T-cell (primary cell): ENCODE measurements at places on chromosomes 12 and 14.

DNA sequence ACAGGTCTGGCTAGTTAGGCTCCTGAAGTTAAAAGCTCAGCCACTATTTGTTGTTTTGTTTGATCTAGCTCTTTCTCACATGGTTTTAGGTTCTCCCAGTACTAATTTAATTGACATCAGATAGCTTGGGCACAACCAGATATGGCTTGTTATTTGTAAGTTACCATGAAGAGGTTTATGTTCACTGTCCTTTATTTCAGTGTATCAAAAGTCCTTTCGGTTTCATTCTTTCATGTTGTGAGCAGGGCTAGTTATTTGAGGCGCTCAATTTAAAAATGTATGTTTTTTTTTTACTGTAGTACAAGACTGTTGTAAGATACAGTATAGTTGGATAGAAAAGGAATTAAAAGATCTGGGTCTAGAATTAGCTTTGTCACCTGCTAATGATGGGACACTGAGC is 7.0 kb downstream of the GPX2 start:
- DNase-seq = no peak

- no peak for DNase-seq
These were observed 32.9 kb downstream of the C14orf132 start for GRCh38 chr14:96072076-96072475.

- no peak for DNase-seq
These were observed 41.4 kb upstream of the NINJ2 start for GRCh38 chr12:704516-705242.

DNA sequence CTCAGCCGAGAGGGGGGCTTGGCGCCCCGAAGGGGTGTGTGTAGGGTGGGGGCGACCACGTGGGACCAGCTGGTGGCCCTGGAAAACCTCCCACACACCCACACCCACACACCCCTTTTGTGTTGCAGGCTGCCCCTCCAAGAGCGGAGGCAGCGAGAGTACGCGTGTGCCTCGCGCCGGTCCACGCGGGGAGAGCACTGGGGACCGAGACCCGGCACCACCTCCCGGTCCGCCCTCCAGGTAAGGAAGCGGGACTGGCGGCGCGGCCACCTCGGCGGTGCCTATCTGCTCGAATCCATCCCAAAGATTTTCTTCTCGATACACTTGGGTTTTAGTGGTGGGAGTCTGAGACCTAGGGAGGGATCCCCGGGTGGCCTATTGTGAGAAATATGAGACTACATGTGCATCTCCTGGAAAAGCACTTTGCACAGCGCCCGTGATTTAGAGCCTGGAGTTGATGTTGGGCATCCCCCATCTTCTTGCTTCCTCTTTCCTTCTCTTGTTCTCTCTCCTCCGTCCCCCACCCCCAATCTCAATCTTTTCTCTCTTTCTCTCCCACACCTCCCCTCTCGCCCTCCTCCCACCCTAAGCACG is 393 bp downstream of the SYT1 start:
- DNase-seq = no peak

- peak; percentile 76 for DNase-seq
These were observed 1079.4 kb downstream of the TMEM121 start for GRCh38 chr14:106605548-106606448.

DNA sequence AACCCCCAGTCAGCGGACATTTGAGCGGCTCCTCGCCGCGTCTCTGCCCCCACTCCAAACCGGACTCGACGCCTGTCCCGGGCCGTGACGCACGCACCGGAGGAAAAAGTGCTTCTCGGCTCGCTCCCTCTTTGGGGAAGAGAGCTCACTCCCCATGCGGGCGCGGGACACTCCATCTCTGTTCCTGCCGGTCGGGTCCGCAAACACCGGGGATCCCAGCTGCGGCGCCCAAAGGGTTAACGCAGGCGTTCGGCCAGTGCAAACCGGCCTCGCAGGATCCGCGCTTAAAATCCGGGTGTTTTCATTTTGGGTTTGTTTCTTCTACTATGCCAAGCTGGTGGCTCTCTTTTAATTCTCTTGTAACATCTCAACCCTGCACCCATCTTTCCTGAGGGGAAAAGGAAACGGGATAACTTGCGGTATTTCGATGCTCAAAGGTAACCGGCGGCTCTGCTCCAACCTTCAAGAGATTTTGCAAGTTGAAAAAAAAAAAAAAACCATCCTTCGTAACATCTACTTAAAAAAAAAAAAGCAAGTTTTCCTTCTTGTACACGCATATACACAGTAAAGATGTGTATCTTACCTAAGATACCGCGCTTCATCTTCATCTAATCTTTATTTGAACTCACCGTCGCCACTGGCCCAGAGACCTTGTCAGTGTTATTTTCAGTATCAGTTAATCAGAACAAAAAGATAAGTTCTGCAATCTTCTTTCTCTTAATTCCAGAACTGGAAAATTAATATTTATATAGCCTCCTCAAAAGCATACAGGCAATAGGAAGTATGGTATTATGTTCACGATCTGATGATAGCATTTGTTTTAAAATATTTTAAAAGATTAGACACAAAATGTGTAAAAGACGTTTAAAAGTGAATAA is 1.6 kb upstream of the ATP2B1 start:
- peak; percentile 15 for DNase-seq

DNA sequence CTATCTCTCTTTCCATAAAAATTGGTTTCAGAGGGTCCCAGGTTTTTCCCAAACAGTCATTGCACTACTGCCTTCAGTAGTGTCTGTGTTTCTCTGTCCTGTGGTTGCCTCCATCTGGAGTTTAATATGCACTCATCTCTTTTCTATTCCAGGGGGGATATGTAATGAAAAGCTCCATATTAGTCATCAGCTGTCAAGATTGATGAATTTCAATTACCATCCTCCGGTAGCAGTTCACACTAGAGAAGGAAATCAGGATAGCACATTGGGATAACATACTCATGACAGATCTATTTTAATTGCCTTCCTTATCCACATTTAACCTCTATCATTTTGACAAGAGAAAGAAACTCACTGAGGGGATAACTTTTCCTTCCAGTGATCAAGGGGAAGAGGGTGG is 589.0 kb upstream of the SEL1L start:
- no peak for DNase-seq

DNA sequence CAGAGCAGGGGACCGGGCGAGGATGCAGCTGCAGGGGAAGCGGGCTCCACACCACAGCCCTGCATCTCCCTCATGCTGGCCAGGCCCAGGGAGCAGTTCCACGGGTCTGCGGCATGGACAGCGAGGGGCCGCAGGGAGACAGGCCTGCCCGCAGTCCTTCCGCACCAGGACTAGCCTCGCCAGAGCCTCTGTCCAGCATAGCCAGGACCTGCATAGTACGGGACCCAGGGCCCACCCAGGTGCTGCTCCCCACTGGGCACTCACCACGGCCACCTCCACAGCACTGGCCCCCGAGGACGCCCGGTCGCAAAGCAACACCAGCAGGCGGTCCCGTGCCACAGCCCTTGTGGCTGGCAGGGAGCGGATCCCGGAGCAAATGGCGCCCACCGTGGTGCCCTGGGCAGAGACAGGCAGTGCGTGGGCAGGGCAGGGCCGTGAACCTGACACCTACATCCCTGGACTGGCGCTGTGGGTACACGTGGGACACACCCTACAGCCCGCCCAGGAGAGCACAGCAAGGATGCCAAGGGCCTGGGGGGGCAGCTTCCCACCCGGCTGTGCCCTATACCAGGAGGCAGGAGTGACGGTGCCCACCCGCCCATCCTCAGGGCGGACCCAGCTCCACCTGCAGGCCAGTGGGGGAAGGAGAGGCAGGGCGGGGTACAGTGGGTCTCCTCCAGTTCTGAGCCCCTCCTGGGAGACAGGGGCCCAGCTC is 23.8 kb downstream of the JAG2 start:
- no peak for DNase-seq

DNA sequence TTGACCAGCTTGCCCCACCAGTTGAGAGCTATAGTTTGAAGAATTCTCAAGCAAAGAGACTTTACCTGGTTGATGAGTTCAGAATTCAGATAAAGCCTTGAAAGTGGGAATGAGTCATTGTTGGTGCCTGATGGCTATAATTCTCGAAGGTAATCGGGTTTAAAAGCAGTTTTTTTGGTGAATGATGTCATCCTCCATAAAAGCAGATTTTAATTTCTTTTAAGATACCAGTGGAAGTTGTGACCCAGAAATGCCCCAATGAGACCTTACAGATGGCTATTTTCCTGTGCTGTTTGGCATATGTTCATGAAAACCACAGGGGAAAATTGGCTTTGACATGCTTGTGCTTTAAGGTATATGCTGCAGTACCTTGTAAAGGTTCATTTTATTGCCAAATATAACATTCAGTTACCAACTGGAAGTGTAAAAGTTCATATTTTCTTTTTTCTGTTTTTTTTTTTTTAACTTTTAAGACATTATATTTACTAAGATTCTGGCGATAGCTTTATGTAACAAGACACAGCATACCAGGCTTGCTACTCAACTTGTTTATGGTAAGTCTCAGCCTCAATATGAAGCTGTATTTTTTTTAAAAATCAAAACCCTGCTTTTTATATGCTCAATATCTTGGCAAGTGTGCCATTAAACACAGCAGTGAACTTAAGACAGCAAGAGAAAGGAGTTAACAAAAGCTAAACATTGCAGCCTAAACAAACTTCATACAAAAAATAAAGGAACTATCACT is 119.3 kb downstream of the LMNTD1 start:
- DNase-seq = no peak

DNA sequence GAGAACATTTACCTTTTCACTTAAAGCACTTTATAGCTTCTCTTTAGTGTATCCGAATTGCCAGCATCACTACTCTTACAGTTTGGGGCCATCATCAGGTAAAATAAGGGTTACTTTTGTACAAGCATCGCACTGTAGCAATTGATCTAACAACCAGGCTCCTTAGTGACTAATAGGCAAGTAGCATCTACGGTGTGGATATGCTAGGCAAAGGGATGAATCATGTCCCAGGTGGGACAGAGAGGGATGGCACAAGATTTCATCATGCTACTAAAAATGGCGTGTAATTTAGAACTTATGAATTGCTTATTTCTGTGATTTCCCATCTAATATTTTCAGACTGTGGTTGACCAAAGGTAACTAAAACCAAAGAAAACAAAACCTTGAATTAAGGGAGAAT is 582.3 kb downstream of the KCNH5 start:
- DNase-seq = no peak

GRCh38 chr12:13326076-13326475 is 129.6 kb downstream of the EMP1 start:
- no peak for DNase-seq

DNA sequence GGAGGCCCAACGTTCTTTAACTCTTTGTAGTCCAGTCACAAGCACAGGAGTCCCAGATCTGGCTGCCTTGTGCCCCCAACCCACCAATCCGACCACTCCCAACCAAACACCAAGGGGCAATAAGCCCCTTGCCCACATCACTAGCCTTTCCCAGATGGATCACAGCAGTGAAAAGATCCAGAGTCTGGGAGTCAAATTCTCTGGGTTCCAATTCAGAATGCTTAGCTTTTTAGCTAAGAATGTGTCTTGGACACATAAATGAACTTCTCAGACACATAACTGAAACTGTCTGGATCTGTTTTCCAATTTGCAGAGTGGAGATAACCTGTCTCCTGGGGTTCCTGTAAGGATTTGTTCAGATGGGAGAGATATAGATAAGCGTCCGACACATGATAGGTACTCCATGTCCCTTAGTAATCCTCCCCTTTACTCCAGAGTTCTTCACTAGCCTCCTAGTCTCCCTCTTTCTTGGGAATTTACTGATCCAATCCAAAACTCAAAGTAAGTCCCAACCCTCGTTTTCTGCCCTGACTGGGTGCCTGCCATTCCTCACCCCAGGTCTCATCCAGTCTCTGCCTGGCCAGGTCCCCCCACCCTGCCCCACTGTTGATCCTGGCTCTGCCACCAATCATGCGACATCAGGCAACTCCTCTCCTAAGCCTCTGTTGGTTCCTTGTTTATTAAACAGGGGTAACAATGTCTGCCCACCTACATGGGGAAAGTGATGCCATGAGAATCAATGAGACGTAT is 439 bp upstream of the TNFRSF1A start:
- no peak for DNase-seq

GRCh38 chr12:68446901-68447796 is 115.0 kb upstream of the MDM1 start:
- DNase-seq = no peak

GRCh38 chr14:79542121-79542520 is 669.2 kb downstream of the DIO2 start:
- DNase-seq = no peak

DNA sequence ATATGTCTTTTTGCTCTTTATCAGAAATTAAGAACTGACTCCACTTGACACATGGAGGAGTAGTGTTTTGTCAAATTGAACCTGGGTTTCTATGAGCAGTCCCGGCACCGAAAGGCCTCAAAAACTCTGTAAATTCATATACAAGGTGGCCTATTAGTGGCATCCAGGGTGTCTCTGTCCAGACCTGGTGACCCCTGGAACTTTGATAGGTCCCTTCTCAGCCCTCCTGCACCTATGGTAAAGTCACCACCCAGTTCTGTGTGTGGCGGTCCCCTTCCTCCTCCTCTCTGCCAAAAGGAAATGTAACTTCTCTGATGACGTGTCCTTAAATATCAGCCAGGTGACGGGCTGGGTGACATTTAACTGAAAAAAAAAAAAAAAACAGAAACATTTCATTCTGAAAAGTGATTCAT is 204.0 kb upstream of the FOXN3 start:
- DNase-seq = peak; percentile 25

DNA sequence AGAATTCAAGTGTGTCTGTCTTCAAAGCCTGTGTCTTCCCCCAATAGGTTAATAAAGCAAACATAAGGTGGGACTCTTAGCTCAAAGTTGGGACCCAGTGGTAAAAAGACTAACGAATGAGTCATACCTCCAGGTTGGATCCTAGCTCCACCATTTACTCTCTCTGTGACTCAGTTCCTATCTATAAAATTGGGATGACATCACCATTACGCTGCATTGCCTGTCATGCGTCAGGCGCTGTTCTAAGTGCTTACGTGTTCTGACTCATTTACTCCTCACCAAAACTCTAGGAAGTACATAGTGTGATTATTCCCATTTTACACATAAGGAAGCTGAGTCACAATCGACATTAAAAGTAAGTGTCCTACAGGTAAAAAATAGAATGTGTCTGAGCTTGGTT is 915.8 kb downstream of the VRK1 start:
- DNase-seq = no peak

DNA sequence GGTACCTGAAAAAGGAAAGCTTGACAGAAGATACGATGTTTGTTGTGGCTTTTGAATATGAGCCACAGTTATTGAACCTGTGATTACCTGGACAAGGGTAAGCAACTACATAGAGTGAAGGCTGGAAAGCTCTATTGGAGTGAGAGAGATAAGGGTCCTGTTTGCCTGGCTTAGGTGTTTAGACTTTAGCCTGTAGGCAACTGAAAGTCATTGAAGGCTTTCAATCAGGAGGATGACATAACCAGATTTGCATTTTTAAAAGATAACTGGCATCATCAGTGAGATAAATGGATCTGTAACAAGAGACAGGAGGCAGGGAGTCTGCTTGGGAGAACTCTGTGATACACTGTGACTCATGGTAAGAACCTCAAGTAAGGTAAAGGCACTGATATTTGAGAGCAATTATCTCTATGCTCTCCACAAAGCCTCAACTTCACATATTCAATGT is 128.9 kb upstream of the SOX5 start:
- no peak for DNase-seq

DNA sequence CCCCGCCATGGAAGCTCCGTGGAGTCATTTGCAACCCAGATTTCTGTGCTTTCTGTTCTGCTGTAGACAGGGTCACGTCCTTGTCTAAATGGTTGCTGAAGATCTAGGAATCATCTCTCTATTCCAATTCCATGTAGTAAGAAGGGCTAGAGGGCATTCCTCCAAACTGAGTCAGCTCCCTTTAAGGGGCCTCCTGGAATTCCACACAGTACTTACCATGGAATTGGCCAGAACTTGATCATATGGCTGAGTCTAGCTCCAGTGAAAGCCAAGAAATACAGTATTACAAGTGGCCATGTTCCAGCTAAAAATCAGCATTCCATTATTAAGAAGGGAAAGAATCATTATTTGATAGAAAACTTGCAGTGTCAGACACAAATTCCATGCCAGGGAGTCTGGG is 171.9 kb downstream of the PRKCH start:
- DNase-seq = no peak
